ENCODE measurements at places on chromosomes 7 and 10.

DNA sequence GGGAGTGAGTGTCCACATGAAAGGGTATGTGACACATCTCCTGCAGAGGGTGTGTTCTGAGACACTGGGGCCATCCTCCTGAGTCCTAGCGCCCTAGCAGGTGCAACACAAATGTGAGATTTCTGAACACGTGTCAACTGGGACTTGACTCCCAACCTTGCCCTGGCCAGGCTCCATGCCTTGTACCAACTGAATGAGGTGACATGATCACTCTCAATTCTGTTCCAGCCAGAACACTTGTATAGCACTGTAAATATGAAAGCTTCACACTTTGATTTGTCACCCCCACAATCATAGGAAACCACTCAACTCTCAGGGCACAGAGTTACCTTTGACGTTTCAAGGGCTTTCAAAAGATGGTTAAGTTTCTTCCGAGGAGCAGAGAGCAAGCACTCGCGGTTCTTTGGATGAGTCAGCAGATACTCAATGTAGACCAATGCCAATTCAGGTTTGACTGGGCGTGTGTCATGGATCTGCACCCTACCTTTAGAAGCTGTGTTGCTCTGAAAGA is 48.6 kb downstream of the NCAPG2 start:
- DNase-seq = no peak

DNA sequence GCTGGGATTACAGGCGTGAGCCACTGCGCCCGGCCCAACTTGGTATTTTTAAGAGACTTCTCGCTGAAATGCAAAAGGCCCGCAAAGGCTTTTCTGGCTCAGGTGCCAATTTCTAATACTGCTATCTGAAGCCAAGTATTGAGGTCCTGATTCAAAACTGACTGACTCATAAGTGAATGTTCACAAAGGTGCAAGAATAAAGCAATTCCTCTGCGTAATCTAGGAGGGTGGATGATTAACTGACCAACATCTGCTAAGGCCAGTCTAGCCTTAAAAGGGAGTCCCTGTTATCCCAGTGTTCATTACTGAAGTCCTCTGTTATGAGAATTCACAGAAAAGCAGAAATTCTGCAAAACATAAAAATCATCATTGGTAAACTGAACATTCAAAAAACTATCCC is 111.4 kb downstream of the SRPK2 start:
- DNase-seq = peak; percentile 36

DNA sequence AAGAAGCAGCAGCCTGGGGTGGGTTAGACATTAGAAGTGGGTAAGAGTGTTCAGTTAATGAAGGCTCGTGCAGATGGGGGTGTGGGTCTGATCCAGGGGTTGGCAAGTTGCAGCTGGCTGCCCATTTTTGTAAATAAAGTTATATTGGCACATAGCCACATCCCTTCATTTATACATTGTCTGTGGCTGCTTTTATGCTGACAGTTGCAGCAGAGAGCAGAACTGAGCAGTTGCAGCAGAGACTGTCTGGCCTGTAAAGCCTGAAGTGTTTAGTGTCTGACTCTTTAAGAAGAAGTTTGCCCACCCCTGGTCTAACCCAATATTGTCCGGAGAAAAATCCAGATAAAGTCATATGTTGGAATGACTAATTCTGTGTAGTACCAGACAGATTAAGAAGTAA is 38.1 kb downstream of the GLRX3 start:
- no peak for DNase-seq

DNA sequence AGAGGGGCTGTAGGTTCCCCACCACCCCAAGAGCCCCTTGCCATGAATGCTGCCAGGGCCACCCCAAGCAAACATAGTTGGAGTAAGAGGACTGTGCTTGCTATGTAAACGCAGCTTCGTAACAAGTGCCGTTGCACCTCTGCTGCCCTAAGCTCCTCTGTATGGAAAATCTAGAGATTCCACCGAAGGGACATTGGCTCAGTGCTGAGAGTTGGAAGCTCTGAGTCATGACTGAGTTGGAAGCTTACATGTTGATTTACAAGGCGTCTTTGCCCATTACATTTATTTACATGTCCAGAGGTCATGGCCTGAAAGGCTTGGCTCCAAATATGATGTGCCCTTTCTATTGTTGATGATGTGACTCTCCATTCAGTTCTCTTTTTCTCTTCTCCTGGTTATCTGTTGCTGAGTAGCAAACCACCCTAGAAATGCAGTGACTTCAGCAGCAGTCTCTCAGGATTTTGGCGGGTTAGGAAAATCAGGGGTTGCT is 233.1 kb upstream of the TCF7L2 start:
- DNase-seq = no peak

- DNase-seq = no peak
These were observed 201.3 kb downstream of the REEP3 start for GRCh38 chr10:63722537-63722936.

DNA sequence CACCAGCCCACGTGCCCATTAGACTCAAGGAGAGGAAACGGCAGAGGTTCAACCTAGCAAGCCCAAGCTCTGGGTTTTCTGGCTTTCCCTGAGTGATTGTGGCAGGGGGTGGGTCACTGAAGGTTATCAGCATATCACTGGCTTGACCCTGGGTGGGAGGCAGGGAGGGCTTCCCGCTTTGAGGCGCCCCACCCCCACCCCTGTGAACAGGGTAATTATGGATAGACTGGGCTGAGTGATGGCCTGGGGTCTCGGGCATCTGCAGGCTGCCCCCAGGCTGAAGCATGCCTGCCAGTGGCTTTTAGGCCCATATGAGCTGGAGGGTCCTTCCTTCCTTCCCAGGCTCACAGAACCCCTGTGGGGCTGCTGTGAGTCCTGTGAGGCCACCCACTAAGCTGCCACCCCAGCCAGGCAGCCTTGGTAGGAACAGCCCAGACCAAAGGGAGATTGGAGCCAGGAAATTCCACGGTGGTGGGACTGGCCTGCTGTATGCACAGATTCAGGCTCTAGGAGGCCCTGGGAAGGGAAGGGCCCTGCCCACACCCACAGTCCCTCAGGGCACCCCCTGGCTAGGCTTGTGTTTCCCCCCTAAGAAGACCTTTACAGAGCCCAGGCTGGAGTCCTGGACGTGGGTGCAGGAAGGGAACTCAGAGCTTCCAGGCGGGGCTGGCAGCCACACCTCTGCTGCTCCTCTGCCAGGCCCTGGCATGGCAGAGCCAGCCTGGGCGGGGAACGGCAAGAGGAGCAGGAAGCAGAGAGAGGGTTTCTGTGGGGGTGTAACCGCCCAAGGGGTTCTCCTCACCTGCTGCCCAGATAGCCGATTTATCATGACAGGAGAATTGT is 33.1 kb downstream of the GPRIN2 start:
- DNase-seq = no peak

GRCh38 chr7:108310351-108310750 is 145.9 kb downstream of the NRCAM start:
- no peak for DNase-seq

- no peak for DNase-seq
These were observed 308.9 kb upstream of the POM121L12 start for GRCh38 chr7:52726493-52726892.

GRCh38 chr7:75889223-75889825 is 10.5 kb downstream of the RHBDD2 start:
- DNase-seq = no peak

- DNase-seq = no peak
These were observed 104.4 kb downstream of the MICALL2 start for GRCh38 chr7:1354661-1355567.

DNA sequence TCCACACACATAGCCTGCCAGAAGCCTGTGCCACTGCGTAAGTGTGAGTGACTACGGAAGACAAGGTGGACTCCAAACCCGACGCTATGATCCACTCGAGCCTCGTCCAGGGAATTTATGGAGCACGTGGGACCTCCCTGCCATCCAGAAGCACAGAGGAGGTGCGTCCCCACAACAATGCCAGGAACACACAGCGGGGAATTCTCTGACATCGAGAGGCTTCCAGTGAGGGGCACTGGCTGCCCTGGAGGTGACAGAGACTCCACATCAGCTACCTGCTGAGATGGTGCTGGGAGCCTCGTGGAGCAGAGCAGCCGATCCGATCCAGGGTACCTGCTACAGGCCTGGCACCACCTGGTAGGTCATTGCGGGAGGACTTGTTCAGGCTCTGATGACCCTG is 72.2 kb upstream of the INSIG1 start:
- no peak for DNase-seq

DNA sequence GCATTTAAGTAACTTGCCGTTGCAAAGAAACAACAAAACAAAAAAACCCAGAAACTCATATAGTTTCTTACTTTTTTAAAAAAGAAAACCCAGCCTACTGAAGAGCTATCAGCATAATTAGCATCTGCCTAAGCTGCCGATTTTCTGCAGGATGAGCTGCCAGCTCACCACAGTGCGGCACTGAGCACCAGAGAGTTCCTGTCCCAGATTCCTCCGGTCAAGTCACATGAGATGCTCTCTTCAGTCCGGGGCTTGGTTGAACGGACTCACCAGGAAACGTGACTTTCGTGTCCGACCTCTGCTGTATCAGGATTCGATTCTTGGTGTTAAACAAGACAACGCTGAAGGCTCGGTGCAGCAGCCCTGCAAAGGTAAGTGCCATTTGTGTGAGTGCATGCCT is 3.2 kb downstream of the IDI2 start:
- no peak for DNase-seq

DNA sequence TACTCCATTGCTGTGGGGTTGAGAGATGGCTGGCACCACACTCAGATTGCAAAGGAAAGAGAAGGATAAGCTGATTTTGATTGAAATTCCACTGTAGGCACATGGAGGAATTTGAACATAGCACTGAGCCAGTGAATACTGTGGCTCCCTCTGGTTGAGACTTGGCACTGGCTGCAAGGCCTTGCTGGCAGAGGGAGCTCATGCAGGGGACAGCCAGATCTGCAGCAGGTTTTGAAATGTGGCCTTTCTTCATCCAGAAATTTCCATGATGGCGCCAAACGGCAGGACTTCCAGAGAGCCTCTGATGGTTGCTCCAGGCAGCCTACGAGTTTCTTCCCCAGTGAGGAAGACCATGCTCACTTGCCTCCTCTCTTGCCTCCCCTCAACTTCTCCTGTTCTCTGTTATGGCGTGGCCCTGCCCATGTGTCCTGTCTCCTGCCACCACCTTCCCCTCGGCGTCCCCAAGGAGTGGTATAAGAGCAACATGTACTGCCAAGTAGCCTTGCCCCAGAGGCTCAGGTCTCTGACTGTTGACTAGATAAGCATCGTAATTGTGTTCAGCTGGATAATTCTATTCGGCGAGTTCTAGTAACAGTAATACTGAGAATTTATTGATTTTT is 265.6 kb downstream of the CCDC3 start:
- DNase-seq = no peak

DNA sequence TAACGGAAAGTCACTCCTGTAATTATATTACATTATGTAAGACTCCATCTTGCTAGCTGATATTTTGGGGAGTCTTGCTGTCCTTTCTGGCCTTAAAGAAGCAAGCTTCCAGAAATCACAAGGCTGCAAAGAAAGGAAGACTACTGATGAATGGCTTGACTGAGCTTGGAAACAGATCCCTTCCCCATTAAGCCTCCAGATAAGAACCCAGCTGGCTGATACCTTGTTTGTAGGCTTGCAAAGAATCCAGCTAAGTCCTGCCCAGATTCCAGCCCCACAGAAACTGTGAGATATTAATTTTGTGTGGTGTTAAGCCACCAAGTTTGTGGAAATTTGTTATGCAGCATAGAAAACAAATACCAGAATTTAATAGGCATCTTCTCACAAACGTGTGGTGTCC is 49.9 kb upstream of the TMEM106B start:
- DNase-seq = no peak

DNA sequence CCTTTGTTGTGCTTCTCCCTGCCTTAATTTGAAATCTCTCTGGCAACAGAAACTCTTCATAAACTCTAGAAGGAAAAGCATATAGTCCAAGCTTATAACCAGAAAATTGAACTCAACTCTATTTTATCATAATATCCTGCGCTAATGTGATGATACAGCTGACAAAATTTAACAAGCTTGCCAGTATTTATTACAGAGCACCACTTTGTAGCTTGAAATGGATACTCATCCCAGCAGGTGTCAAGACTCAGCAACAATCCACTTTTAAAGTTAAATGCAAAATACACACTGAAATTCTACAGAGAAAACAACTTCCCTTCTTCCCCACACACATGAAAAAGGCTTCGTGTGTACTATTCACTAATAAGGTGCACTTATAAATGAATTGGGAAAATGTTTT is 228.9 kb downstream of the AGMO start:
- DNase-seq = no peak

GRCh38 chr7:144884896-144885295 is 49.0 kb upstream of the TPK1 start:
- no peak for DNase-seq

GRCh38 chr10:100327007-100327717 is 2.9 kb downstream of the PKD2L1 start:
- DNase-seq = no peak
